ENCODE measurements at places on chromosomes 13 and 19.

- peak; percentile 34 for DNase-seq
Observed at GRCh38 chr19:47471733-47472457, at the start of gene SLC8A2. Gene SLC8A2, minus strand, starts transcription at chr19:47471893. Its CDS starts 5,490 bp downstream, at chr19:47466403.

- DNase-seq: no peak
Observed at GRCh38 chr13:85298387-85298924, 500.8 kb downstream of the SLITRK6 start.

DNA sequence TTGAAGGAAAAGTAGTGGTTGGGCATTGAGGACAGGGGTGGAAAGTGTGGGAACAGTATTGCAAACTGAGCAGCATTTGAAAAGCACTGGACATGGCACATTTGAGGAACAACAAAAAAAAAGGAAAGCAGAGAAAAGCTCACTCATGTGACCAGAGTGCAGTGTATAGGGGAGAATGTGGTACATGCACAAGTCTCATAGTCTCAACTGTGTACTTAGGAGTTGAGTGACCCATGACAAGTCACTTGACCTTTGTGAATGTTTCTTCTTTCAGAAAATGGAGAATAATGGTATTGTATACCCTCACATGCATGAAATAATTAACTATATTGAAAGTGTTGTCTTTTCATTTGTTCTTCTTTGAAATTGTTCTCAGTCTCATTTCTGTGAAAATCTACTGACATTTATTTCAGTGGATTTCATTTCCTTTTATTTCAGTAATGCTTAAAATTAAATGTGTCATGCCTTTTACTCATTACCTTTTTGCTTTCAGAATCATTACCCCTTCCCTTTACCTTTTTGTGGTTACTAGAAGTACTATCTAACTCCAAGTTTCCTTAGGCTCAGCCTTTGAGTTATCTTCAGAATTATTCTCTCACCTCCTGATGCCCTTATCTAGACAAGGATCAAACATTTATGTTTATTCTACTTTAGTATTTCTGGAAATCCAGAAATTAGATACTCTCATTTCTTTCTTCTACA, 79.1 kb upstream of the MLNR start:
- no peak for DNase-seq

DNA sequence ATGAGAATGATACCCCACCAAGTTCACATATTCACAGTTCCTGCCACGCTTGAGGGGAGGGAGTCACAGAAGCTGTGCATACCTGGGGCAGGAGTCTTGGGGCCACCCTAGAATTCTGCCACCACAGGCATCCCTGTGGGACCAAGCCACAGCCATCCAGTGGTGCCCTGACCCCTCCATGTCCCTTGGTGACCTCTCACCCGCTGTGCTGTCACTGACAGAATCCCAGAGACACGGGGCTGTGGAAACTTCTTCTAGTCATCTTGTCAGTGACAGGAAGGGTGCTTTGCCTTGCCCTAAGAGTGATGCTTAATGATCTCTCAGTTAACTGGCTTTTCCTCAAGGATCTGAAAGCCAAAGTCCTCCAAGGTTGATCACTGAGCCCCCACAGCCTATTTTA, 58.4 kb upstream of the UQCRFS1 start:
- no peak for DNase-seq

DNA sequence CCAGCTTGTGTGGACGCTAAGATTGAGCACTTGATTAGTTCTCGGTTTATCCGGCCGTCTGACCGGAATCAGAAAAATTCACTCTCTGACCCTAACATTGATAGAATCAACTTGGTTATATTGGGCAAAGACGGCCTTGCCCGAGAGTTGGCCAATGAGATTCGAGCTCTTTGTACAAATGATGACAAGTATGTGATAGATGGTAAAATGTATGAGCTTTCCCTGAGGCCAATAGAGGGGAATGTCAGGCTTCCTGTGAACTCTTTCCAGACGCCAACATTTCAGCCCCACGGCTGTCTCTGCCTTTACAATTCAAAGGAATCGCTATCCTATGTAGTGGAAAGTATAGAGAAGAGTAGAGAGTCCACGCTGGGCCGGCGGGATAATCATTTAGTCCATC, 59.6 kb downstream of the ARHGAP35 start:
- DNase-seq: no peak

DNA sequence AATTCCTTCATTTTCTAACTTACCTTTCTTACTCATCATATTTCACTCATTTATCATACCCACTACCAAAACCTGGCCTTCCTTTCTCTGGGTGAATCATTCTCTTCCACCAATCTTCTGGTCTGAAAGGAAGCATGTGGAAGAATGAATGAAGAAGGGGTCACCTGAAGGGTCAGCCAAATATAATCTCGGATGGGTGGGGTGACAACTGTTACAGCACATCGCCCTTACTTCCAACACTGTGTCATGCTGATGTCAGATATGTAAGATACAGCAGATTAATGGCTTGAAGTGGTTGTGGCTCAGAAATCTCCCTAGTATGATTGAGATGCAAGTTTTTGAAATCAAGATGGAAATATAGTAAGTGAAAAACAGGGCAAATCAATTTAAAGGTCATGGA, 401.7 kb upstream of the HTR2A start:
- no peak for DNase-seq

DNA sequence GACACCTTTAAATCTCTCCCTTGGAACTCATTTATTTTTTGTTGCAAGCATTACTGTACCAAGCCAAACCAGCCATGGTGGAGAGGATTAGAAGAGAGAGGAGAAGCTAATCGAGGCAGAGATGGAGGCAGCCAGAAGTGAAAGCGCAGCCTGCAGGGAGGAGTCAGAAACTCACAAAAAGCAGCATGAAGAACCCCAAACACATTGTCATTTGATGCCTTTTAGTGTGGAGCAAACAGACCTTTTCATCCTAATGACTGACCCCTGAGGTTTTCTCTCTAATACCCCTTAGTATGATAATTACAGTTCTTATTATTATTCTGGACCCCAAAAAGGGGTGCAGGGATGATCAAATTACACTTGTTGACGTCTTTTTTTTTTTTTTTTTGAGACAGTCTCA, 62.5 kb downstream of the TNFRSF19 start:
- no peak for DNase-seq

DNA sequence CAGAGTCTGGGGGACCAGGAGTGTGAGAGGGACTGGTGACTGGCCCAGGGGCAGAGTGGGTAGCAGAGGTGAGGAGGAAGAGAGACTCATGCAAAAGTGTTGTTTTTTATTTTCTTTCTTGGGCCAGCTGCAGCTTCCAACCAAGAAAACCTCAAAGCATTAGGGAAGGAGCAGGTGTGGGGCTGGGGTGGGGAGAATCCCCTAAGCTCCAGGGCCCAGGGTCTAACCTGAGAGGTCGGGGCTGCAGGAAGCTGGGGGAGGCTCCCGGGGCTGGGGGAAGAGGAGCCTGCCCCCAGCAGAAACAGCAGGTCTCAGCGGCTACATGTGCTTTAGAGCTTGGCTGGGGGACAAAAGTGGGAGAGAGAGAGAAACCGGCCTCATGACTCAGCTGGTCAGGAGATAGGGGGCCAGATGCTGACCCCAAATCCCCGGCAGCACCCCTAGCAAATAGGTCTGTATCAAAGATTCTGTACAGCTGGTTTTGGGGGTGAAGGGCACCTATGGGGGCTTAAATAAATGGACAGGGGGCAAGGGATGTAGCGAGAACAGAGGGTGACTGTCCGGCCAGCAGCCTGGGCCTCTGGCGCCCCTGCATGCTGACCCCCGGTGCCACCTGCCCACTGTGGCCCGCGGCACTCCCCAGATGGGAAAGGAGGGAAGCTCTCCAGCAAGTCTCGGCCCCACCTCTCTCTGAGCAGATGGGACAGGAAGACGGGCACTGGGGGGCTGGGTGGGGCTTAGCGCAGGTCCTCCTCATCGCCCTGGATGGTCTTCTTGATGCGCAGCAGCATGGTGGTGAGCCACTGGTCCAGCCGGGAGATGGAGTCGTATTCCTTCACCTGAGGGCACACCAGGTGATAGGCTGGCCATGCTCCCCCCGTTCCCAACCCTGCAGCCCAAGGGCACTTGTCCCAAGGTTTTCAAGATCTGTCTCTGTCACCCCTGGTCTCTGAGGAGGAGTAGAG, 3.8 kb upstream of the KPTN start:
- DNase-seq: no peak

DNA sequence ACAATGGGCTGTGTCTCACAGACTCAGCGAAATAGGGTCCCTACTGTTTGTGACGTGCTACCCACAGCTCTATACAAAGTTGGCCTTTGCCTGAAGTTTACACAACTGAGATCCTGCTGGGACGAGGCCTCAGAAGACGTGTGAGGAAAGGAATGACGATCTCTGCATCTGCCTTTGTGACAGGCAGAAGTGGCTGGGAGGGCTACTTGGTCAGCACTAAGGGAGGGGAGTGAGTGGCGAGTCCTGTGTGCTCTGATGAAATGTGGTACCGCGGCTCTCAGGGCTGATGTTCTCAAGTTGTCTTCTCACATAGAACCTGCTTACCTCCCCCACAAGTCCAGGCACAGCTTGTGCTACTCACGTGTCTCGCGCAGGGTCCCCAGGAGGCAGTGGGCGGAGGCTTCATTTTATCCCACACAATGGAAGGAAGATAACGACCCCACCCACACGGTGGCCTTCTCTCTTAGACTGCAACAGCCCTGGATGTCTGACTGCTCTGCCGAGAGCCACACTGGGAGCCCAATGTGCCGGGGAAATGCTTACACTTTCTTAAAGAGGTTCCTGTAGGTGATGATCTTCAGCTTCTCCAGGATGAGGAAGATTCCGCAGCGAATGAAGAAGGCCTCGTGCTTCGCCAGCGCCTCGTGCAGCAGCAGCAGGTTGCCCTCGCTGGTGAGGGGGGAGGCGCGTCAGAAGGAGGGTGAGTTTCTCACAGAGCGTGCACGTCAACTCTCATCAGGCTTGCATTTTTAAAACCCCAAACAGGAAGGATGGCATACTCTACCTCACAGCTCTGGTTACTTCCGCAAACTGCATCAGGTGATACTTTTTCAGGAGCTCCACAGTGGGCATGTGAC, 21.2 kb downstream of the PROZ start:
- no peak for DNase-seq

DNA sequence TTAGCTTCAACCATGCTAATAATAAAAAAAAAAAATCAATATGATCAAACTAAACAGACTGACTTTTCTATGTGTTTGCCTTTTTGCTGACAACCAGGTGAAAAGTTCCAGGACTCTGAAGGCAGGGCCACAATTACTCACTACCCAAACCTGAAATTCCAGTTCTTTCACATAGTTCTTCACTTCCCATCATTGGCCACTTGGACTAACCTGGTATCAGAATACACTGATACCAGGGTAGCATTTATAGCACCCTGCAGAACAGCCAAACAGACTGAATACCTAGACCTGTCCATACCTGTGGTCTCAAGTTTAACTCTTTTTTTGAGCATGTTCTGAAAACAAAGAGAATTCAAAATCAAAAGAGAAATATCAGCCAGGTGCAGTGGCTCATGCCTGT, 25.1 kb downstream of the ELF1 start:
- DNase-seq: no peak

DNA sequence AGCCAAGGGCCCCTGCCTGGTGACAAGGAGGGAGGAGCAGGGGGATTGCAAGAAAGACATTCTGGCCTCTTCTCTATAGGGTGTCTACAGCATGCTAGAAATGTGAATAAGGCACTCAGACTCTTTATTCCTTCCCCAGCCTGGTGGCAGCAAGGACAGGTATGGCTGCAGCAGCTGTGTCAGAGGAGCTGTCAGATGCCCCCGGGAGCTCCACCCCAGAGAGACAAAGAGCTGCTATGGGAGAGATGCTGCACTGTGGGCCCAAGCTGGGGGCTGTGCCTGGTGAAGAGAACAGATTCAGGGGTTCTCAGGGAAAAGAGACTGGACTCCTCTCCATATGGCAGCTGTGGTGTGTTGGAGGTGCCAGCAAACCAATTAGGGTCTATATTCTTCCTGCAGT, 1063.3 kb downstream of the OLFM4 start:
- no peak for DNase-seq

DNA sequence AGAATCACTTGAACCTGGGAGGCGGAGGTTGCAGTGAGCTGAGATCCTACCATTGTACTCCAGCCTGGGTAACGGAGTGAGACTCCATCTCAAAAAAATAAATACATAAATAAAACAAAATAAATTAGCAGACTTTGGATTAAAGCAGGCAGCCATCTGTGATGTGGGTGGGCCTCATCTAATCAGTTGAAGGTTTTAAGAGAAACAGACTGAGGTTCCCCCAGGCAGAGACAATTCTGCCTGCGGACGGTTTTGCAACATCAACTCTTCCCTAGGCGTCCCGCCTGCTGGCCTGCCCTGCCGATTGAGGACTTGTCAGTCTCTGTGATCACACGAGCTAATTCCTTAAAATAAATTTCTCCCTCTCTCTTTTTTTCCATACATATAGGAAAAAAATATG, 23.7 kb downstream of the ATCAY start:
- no peak for DNase-seq

- DNase-seq: no peak
Observed at GRCh38 chr19:41161903-41162302, 31.1 kb upstream of the CYP2S1 start.

GRCh38 chr13:74674720-74675119, 540.5 kb upstream of the KLF12 start:
- DNase-seq: no peak

DNA sequence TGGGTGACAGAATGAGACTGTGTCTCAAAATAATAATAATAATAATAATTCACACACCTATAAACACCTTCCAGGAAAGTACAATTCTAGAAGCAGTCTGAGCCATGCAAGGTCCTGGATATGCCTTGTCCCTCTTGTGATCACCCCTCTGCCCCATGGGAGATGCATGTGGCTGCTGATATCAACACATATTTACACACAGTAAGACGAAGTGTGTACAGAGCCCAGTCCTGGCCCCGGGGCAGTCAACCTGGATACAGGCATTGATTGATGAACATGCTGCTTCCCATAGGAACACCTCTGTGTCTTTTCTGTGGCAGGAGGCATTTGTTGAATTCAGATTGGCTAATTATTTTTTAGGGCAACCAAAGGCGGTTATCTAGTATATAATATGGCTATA, 3.2 kb downstream of the SULT2A1 start:
- DNase-seq: no peak

DNA sequence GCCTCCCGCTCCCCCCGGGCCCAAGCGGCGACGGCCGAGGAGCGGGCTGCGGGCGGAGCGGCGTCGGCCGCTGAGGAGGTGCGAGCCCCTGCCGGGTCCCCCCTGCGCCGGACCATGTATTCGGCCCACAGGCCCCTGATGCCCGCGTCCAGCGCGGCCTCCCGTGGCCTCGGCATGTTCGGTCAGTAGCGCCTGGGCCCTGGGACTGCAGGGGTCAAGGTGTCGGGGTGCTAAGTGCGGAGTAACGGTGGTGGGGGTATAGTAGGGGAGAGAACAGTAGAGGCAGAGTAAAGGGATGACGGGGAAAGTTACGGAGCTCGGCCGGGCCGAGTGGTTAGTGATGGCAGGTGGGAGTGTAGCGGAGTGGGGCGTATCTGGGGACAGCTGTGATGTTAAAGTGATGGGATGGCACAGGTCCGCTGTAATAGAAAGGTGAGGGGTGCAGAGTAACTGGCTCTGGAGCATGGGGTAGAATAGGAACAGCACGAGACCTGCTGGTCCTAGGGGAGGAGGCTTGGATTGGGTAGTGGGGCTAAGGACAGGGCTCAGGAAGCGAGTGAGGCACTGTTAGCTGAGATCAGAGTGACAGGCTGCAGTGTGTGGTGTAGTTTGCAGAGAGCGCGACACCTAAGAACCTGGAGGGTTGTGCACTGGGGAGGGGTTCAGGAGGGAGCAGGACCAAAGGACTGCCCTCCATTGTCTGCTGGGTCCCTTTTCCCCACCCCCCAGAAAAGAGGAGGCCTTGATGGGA, 15.7 kb downstream of the CIC start:
- DNase-seq: no peak

GRCh38 chr19:45920458-45920857, 5.9 kb upstream of the NANOS2 start:
- DNase-seq: no peak
